ENCODE measurements at places on chromosomes 16 and 17.

- DNase-seq, result no peak
Observed at GRCh38 chr16:4454623-4455022, 19.8 kb downstream of the NMRAL1 start.

DNA sequence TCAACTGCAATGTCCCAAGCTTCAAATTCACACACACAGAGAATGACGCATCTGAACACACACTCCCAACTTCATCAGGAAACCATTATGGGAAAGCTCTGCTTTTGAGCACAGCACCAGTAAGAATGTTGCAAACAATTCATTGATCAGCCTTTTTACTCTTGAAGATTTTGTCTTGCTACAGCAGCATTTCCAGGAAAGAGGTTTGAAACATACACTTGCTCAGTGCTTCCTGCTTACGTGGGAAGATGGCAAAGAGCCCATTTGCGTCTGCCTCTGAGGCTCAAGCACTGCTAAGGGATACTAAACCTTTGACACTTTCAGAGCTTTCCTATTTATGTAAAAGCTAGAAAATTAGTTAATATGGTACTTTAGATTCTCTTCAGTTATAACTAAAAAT, 77.2 kb upstream of the MON1B start:
- no peak for DNase-seq

GRCh38 chr17:73248532-73248931, 13.1 kb downstream of the CPSF4L start:
- DNase-seq, result no peak

DNA sequence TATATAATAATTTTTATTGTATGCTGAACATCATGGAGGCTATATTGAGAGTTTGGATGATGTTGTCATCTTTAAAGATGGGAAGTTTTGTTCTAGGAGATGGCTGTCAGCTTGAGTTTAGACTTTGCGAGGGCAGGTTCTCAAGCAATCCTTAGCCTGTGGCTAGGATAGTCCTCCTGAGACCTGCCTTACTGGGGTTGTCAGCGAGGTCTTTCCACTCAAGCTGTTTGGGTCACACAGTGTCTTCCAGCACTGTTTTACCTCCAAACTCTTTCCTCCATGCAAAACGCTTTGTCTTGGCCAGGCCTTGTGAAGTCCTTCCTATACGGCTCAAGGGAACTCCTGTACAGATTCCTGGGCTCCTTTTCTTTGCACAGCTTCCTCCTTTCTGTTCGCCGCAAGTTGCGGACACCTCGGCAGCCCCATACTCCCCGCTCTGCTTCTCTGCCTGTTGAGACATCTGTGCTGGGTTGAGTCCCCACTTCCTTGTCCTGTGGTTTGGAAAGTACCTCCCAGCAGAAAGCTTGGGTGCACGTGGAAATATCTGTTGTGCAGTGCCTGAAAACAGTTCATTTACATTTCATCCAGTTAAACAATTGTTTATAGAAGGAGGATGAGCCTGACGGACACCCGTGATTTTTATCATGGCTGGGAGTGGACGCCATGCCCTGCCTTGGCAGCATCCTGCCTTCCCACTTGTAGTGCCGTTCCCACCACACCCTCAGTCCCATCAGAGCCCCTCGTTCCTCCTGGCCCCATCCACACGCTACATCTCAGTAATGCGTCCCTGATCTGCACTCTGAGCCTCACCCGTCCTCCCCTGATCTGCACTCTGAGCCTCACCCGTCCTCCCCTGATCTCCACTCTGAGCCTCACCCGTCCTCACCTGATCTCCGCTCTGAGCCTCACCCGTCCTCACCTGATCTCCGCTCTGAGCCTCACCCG, 55.0 kb upstream of the CBFA2T3 start:
- DNase-seq, result peak; percentile 60

DNA sequence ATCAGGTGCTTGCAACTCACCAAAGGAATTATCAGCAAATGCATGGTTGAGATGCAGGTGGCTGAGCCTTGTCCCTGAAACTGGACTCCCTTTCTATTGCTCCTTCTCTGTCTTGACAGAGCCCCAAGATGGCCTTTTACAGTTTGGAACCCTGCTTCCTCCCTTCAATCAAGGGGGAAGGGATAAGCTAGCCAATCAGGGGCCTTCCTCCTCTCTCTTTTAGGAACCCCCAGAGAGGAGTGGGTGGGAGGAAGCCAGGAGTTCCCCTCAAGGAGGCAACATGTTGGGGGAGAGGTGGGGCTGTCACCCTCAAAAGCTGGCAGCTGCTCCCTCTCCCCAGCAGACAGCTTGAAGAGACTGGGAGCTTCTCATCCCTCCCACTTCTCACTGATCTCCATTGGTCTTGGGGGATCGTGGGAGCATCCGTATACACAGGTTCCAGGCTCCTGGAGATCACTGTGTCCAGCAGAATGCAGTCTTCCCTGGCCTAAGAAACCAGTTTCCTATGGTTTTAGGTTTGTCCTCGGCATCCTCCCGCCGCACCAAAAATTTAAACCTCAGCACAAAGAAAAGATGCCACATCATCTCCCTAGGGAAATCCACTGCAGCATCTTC, 7.2 kb downstream of the RASL10B start:
- DNase-seq, result peak; percentile 14

DNA sequence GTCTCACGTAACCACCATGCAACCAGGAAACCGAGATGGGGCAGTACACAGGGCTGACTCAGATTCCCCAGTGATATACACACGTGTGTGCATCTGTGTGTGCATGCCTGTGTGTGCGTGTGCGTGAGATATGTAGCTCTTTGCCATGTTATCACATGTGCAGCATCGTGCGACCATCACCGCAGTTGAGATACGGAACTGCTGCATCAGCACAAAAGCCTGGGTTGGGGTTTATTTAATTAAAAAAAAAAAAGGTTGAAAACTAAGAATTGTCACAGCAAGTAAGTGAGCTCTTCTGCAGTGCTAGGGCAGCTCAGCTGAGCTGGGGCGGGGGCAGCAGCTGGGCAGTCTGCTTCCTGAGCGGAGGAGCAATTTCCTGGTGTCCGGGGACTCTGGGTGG, 152.5 kb downstream of the RBFOX3 start:
- DNase-seq, result no peak

DNA sequence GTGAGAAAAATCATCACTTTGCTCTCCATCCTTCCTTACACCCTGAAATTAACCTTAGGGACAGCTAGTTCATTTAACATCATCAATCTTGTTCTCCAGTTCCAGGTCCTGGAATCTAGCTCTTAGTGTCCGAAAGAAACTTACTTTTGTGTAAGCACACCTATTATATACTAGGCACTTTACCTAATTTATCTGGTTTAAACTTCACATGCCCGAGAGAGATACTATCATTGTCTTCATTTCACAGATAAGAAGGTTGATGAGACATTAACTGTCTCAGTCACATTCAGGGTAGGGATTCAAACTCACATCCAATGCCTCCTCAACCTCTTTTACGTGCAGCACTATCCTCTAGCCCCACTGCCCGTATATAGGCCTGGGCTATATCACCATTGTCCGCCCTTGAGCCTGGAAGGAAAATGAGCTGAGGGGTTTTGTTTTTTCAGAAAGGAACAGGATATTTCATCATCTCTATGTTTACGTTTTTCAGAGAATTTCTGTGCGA, 501 bp upstream of the AP2B1 start:
- DNase-seq, result peak; percentile 33

- DNase-seq, result peak; percentile 18
Observed at GRCh38 chr16:66493490-66494401, 56.2 kb downstream of the TK2 start.

DNA sequence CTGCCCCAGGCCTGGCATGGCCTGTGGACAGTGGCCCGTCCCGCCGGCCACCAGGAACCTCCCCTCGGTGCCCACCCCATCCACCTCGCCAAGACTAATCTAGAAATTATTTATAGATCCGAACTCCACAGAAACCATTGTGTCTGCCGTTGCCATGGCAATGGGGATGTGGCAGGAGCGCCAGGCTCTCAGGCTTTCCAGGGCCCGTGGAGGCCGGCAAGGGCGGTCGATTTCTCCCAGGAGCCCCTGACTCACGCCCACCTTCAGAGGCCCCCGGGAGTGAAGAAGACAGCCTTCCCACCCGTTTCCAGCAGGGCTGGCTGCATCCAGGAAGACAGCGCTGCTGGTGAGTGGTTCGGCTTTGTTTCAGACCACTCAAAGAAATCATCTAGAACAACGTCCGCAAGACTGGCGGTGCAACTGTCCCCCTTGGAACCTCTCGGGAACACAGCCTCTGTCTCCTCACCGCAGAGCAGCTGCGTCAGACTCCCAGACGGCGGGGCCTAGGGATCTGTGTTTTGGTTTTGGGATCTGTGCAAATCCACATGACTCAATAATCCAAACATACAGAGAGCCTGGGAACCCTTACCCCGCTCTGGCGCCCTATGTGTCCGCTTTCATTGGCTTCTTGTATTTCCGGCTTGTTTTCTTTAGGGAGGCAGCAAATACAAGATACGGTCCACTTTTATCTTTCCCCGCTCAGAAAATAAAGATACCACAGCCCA, 48.5 kb upstream of the ZCCHC14 start:
- no peak for DNase-seq

GRCh38 chr16:77219437-77219836, 20.2 kb downstream of the SYCE1L start:
- no peak for DNase-seq

GRCh38 chr17:11486868-11487310, 111.4 kb upstream of the DNAH9 start:
- DNase-seq, result no peak

GRCh38 chr17:73586921-73587602, 57.2 kb downstream of the SDK2 start:
- DNase-seq, result no peak

DNA sequence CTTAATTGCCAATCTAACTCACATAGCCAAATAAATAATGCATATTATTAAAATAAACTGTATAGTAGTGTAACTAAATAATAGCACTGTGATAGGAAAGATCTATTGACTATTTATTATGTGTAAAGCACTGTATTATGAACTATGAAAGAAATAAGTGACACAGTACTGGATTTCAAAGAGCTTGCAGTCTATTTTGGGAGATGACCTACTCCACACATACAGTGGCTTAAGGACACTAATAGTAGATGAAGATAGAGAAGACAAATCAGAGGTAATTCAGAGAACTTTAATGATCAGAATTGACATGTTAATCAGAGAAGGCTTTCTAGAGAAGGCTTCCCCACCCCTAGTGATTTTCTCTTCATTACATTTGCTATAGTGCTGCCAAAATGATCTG, 14.6 kb downstream of the LASP1NB start:
- no peak for DNase-seq

DNA sequence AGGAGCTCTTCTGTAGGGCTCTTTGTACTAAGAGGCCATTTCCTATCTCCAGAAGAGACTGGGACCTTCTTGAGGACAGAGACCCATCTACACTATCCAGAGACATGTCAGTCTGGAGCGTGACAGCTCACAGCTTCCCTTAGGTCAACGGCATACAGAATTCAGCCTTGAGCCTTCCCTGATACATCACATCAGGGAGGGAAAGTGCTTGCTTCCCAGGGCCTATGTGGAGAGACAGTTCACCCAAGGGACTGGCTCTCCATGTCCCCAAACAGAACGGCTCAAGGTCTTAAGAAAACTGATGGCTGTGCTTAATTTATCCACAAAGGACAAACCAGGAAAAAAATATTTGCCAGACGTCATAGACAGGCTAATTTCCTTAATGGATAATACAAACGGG, 7.7 kb downstream of the CENPV start:
- no peak for DNase-seq

GRCh38 chr16:57688487-57688986, 6.1 kb upstream of the DRC7 start:
- no peak for DNase-seq

- no peak for DNase-seq
Observed at GRCh38 chr16:1580956-1581355, 30.9 kb downstream of the IFT140 start.

DNA sequence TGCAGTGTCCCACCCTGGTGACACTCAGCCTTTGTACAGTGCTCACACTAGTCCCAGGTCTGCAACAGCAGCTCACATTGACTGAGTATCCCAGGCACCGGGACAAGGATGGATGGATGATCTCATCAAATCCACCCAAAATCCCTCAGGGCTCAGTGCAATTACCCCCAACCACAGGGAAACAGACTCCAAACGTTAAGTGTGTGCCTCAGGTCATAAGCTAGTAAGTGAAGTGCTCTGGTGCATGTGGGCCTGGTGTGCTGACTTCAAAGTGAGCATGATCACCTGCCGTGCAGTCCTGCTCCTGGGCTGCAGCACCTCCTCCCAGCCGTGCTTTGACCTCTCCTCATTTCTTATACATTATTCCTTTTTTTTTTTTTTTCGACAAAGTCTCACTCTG, 31.2 kb upstream of the CD300E start:
- DNase-seq, result no peak

GRCh38 chr16:31440516-31441184, 1.9 kb downstream of the ZNF843 start:
- no peak for DNase-seq

- DNase-seq, result no peak
Observed at GRCh38 chr16:25494292-25494691, 197.5 kb upstream of the HS3ST4 start.

DNA sequence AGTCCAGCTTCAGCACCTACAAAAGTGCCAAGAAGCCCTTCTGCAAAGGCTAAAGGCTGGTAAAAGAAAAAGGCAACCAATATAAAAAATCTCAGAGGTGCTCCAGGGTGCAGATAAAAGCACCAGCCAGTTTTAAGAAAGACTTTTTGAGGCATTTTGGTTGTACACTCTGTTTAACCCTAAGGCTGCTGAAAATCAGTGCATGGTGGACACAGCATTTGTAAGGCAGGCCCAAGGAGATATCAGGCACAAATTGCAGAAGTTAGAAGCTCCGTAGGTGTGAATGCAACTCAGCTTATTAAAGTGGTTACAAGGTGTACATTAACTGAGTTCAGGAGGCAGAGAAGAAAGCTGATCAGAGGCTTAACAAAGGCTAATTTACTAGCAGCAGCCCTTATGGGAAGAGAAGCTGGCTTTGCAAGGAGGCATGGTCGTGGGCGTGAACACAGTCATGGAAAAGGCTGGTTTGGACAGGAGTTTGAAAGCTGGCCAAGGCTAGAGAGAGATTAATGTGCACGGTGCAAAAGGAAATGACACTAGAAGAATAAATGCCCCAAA, 21.1 kb downstream of the ACSM1 start:
- DNase-seq, result no peak

GRCh38 chr17:58352596-58353388, 791 bp upstream of the SUPT4H1 start:
- DNase-seq, result peak; percentile 56

DNA sequence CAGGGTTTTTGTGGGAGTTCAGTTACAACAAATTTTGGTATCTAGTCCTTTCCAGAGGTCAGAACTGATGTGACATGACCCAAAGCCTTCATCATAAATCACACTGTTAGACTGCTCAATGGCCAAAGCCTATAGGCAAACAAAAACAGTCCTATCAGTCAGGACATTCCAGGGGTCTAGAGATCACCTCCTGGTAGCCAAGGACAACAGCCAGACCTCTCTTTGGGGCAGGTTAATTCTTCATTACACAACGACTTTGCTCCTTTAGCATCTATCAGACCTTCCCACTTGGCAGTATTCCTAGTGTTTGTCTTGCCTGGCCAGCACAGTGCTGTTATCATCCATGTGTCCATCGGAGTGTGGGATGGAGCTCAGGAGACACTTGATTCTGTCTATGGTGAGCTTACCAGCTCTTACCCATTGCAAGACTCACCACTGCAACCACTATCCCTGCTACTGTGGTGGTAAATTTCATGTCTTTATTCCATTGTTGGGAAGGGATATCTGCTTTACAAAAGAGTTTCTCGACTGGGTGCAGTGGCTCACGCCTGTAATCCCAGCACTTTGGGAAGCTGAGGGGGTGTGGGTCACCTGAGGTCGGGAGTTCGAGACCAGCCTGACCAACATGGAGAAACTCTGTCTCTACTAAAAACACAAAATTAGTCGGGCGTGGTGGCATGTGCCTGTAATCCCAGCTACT, 95.5 kb upstream of the DHX40 start:
- DNase-seq, result no peak

GRCh38 chr17:56739776-56740175, 93.9 kb downstream of the C17orf67 start:
- no peak for DNase-seq

All from stimulated activated CD8-positive, alpha-beta memory T cell treated with anti-CD3 and anti-CD28 coated beads, Interleukin-4, amount 100 ng/mL, for 48 hours (primary cell).